Activated naive CD8-positive, alpha-beta T cell treated with anti-CD3 and anti-CD28 coated beads for 36 hours (primary cell): ENCODE measurements at places on chromosomes 2 and 18. TPM values are rescaled to one million over a fixed set of nuclear protein-coding genes. Genes with fewer than 3 reads are reported as not detected.

Gene TMEM163
- not detected for total RNA-seq

Gene MYO5B
- not detected for total RNA-seq

DNA sequence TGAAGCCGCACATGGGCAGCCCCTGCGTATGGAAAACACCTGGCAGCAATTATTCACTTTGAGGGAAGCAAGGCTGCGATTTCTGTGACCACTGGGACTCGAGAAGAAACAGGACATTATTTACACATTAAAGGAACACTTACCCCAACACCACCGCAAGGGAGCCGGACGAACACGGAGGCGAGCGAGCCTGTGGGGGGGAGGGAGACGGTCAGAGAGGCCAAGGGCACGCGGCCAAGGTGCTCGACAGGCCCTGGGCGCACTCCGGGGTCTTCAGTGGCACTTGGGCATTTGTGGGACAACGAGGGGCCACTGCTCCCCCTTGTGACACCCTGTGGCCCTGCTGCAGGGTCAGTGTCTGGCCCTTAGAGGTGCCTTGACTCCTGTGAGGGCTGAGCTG, 247.0 kb downstream of the TWIST2 start:
- no peak for DNase-seq

DNA sequence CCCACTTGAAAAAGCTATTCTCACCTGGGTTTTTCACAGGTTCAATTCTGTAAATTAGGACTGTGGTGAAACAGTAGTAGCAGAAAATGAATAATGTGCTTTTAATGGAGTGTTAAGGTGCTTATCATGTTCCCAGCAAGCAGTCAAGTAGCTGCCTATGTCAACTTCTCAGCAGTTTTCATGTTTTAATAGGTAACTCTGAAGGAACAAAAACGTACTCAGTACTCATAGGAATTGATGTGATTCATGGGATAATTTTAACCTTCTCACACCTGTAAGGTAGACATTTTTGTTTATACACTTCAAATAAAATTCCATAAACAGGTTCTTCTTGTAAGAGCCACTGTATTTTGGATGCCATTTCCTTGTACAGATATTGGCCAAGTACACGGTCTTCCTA, 801.6 kb downstream of the MBD2 start:
- DNase-seq: no peak
